ENCODE measurements at places on chromosomes 5 and 9. TPM values are rescaled to one million over a fixed set of nuclear protein-coding genes. Genes with fewer than 3 reads are reported as not detected.

- DNase-seq, result peak; percentile 62
Measured at GRCh38 chr5:57858905-57859304, 376.3 kb upstream of the ACTBL2 start.

GRCh38 chr9:26502311-26502710 lies 390.3 kb downstream of the CAAP1 start:
- no peak for DNase-seq

DNA sequence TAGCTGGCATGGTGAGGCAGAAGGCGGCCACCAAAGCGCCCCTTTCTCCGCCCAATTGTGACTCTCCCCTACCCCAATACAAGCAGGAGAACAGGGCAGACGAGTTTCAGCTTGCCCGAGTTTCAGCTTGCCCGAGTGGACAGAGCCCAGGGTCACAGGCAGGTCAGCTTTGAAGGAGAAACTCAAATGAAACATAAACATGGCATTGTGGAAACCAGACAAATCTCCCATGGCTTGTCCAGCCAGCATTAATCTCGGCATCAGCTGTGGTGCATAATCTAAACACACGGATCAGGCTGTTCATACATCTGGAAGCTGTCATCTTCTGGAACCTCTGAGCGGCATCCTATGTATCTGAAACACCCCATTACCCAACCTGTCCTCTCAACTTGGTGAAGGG lies 16.9 kb downstream of the PTCH1 start:
- no peak for DNase-seq

Gene NDOR1
- polyA plus RNA-seq, result 17.2 TPM

DNA sequence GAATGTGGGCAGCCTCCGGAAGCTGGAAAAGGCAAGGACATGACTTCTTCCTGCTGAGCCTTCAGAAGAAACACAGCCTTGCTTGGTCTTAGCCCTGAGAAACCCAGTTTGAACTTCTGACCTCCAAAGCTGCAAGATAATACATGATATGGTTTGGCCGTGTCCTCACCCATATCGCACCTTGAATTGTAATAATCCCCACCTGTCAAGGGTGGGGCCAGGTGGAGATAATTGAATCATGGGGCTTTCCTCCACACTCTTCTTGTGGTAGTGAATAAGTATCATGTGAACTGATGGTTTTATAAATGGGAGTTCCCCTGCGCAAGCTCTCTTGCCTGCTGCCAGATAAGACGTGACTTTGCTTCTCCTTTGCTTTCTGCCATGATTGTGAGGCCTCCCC lies 310.9 kb downstream of the PSAT1 start:
- no peak for DNase-seq

GRCh38 chr9:133619791-133620190 lies 10.6 kb upstream of the FAM163B start:
- no peak for DNase-seq

Gene ST8SIA4
- polyA plus RNA-seq, result 7.6 TPM

- peak; percentile 74 for DNase-seq
Measured at GRCh38 chr9:95793924-95794828, 81.3 kb upstream of the ERCC6L2 start.

Gene PLPP7
- 2.4 TPM for polyA plus RNA-seq

GRCh38 chr9:6632516-6633183 lies 12.9 kb downstream of the GLDC start:
- no peak for DNase-seq

DNA sequence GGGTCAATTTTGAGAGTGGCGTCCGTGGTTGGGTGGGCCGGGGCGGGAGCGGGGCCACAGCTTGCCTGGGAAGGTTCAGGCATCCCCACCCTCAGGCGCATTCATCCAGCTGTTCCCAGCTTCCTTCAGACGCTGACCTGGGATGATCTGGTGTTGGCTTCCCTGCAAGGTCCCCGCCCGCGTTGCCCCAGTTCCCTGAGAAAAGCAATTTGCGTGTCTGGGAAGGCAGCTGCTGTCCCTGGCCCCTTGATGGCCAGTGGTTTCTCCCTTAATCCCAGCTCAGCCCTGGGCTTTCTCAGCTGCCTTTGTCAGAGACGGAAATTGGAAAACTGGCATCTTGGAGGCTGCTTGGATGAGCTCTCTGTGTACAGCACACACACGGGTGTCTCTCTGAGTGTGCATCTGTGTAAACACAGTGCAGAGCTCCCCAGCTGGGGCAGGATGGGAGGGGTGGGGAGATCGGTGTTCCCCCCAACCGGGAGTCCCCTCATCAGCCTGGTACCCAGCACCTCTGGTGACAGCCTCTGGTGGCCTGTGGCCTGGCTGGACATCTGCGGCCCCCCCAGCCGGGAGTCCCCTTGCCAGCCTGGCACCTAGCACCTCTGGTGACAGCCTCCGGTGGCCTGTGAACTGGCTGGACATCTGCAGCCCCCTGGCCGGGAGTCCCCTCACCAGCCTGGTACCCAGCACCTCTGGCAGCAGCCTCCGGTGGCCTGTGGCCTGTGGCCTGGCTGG lies 94.0 kb downstream of the COL5A1 start:
- no peak for DNase-seq

DNA sequence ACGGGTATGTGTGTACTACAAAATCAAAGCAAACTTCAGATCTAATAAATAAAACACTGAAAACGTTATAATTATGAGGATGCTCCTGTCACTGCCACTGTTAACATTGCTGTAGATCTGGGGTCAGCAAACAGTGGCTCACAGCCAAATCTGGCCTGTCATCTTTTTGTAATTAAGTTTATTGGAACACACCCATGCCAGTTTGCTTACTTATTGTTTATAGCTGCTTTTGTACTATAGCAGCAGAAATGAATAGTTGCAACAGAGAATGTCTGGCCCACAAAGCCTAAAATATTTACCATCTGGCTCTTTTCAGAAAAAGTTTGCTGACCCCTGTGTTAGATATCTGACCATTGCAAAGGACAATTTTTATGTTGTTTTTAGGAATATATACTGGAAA lies 32.1 kb downstream of the PRRC1 start:
- DNase-seq, result no peak

Gene FGD3
- 6.2 TPM for polyA plus RNA-seq

Gene ACTBL2
- not detected for polyA plus RNA-seq

- no peak for DNase-seq
Measured at GRCh38 chr5:137667341-137667740, 68.5 kb downstream of the KLHL3 start.

Gene SPATA31D4
- polyA plus RNA-seq, result not detected

Gene AGGF1
- 31.3 TPM for polyA plus RNA-seq

Gene SGCD
- 6.2 TPM for polyA plus RNA-seq

DNA sequence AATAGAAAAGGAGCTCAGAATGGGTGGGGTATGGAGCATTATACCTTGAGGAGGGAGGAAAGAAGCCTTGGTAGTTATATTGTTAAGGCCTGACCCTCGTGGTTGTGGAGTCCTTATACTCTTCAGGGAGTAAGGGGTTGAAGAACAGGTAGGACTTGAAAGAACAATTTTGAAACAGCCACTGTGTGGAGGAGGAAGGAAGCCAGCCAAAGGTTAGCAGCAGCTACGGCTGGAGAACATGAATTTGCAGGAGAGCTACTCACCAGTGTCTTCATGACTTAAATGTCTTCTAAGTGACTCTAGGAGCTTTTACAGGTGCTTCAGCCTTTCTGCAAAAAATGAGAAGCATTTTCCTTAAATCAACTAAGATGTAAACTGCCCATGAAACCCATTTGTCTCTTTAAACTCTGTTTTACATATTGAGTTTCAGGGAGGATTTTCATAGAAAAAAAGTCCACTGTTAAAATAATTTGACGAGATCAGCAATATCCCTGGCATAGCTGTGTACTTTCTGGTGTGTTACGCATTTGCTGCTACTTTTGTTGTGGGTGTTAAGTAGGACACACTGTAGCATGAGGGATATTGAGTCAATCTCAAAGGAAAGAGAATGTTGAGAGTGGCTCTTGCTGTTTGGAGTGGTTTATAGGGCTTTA lies 110.6 kb upstream of the ELL2 start:
- no peak for DNase-seq

DNA sequence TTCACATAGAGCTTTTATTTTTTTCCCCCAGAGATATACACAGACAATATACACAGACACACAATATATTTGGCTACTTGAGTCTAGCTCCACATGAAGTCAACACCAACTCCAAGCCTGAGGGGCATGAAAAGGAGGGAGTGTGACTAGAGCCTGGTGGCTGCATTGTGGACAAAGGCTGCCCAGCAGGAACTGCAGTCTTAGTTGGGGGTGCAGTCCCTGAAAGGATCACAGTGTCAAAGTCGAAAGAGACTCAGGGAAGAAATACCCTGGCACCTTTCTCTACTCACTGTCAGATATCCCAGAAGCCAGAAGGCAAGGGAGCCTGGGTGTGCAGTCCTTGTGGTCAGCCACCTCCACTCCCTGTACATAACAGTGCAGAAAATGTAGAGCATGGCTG lies 231.6 kb upstream of the RPS23 start:
- DNase-seq, result no peak

GRCh38 chr5:154375329-154376008 lies 70.3 kb upstream of the SAP30L start:
- DNase-seq, result no peak

Gene SCGB3A2
- not detected for polyA plus RNA-seq

Gene PRR7
- 3.1 TPM for polyA plus RNA-seq

DNA sequence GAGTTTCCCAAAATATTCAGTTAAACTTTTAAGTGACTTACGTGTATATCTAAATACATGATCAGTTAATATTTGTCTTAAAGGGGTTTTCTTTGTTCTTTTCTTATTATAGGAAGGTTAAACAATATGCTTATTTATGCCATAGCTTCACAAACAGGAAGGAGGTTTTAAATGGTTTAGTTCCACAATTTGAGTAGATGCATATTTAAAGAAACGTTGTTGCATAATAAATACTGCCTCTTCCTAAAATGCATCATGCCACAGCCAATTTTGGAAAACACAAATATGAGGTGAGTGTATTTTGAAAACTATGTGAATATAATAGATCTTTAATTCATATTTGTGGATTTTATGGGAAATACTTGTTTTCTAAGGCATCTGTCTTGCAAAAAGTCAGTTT lies 2.5 kb upstream of the ADRB2 start:
- no peak for DNase-seq

Gene FAM78A
- polyA plus RNA-seq, result 2.6 TPM

Gene RNF208
- 13.8 TPM for polyA plus RNA-seq

- no peak for DNase-seq
Measured at GRCh38 chr5:168822745-168823281, 243.6 kb upstream of the PANK3 start.

Gene SLC26A2
- polyA plus RNA-seq, result 17.2 TPM

DNA sequence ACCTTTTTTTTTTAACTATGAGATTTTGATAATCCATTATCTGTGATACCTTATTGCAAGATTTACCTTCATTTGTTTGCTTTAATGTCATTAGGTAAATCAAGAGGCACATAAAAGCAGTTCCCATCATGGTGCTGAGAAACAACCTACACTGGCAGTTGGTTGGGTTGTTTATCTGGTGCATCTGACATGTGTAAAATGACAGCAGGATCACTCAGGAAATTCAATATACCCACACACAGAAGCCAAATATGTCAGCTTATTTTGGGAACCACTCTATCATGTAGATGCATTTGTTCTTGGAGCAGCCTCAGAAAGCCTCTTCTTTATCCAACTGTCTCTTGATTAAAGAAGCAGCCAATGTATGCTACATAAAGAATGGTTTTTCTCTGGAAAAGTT lies 7.8 kb upstream of the CCDC192 start:
- no peak for DNase-seq

DNA sequence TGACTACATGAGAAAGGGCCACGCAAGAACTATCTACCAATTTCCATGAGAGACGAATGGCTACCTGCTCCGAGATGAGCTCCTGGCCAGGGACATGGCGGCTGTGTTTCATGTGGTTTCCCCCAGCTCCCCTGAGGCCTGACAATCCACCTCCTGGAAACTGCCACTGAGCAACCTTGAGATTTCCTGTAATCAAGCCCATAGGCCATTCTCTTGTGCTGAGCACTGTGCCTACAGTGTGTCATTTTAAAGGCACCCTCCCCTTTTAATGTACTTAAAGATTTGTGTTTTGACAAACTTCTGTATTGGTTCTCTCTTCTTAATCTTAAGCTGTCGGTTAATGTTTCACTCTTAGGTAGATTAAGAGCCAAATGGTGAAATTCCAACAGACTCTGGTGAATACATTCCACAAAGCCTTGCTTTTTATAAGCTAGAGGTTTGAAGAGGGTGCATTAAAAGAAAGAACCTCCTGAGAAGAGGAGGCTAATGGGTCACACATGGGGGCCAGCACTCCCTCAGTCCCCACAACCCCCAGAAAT lies 72.3 kb downstream of the SECISBP2 start:
- no peak for DNase-seq

Gene PCDHB15
- 14.7 TPM for polyA plus RNA-seq

- DNase-seq, result no peak
Measured at GRCh38 chr5:102856389-102856777, 101.3 kb downstream of the PAM start.

Gene MCIDAS
- polyA plus RNA-seq, result 0.91 TPM

DNA sequence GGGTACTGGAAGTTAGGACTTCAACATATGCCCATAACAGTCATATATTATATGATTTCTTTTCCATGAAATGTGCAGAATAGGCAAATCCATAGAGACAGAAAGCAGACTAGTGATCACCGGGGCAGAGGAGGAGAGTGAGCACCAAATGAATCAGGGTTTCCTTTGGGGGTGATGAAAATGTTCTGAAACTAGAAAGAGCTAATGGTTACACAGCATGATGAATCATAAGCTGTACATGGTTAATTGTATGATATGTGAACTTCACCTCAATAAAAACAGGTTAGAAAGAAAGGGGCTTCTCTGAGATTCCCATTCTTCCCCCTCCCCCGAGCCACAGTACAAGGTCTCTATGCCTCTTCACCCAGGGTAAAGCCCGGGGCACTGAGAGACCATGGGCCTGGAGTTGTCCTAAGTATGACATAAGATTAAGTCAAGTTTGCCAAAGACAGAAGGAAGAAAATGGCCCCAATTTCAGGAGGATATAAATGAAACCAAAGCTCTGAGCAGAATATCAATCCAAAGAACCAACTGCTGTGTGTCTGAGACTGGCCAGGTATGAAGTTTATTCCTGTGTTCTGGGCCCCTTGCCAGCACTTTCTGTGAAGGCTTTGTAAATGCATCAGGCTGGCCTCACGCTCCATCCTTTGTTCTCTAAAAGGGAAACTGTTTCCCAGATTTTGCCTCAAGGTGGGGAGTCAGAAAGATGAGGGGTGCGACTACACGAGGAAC lies 243.8 kb downstream of the CDK5RAP2 start:
- DNase-seq, result no peak

Data from renal pelvis (tissue), 12 donors.